Stomach (tissue), 19 donors: ENCODE measurements at places on chromosomes 4 and X. TPM values are rescaled to one million over a fixed set of nuclear protein-coding genes. Genes with fewer than 3 reads are reported as not detected.

DNA sequence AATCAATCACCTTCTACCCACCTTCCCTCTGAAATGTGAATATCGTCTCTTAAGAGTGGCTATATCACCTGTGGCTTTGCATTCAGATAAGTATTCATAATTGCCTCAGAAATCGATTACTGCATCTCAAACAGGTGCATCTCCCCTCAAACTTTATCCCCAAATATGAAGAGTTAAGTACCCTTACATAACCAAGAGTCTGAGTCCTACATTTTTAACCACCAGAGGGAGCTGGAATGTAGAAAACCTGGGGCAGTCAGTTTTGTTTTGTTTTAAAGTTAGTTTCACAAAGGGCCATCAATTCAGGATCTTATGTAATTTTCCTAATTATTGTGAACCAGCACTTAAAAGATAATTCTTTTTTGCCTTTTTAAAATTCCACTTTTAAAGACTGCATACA lies 5.7 kb downstream of the TCEANC start:
- H3K36me3 ChIP-seq: peaks cover 17% of the 10 kb centered on the region
- H3K27ac ChIP-seq: peak overlapping the region; percentile 21
- peak; percentile 75 for DNase-seq
- H3K27me3 ChIP-seq: no peaks in the 10 kb centered on the region
- no peak overlapping the region for H3K4me3 ChIP-seq

Gene FAT1
- 57.8 TPM for total RNA-seq

Gene RHOXF1
- not detected for total RNA-seq

DNA sequence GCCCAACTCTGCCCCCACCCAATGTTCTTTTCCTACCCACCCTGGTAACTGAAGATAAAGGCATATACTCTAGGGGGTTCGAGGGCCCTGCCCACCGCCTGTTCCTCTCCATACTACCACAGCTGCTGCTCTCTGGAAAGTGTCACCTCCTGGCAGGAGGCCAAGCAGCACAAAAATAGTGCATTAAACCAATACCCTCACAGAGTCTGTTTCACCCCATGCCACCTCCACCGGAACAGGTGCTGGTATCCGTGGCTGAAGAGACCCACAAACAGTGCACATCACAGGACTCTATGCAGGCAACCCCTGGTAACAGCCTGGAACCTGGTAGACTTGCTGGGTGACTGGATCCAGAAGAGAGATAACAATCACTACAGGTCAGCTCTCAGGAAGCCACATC lies 85.1 kb upstream of the CTSO start:
- H3K4me1 ChIP-seq: no peaks in the 10 kb centered on the region
- no peak overlapping the region for H3K27ac ChIP-seq
- no peak for DNase-seq

Gene MTTP
- 39.1 TPM for total RNA-seq

Gene SSR4
- total RNA-seq: 162 TPM

GRCh38 chr4:91688413-91688812 lies 615.4 kb upstream of the GRID2 start:
- no peak overlapping the region for H3K27ac ChIP-seq
- no peak overlapping the region for H3K4me3 ChIP-seq
- DNase-seq: no peak

- DNase-seq: no peak
- H3K36me3 ChIP-seq: no peaks in the 10 kb centered on the region
- no peak overlapping the region for H3K27ac ChIP-seq
- no peaks in the 10 kb centered on the region for H3K27me3 ChIP-seq
- peaks cover 6% of the 10 kb centered on the region for H3K4me1 ChIP-seq
Measured at GRCh38 chrX:49197543-49198087, 2.4 kb downstream of the SYP start.

Gene MAPK10
- total RNA-seq: 1.4 TPM

GRCh38 chr4:150150629-150151062 lies 72.4 kb downstream of the DCLK2 start:
- H3K27me3 ChIP-seq: no peaks in the 10 kb centered on the region
- no peak overlapping the region for H3K27ac ChIP-seq
- no peak overlapping the region for H3K4me3 ChIP-seq
- H3K4me1 ChIP-seq: peaks cover 16% of the 10 kb centered on the region
- DNase-seq: no peak

DNA sequence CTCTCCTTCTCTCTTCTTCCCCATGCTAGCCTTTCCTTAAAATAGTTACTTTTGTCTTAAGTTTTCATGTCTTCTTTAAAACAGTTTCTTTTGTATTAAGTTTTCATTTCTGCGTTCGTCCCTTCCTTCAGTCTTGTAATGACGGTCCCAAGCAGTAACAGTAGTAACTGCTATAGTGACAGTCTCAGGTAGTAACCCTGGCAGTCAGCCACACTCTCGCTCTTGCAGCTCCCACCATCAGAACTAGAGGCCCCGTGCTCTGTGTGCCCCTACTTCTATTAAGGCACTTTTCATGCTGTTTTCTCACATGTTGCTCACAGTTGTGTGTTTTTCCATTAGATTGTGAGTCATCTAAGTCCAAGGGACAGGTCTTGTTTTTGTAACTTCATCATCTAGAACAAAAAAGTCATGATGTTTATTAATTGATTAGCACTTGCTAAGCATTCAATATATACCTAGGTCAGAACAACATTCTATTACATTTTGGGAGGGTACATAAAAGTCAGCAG lies 49.3 kb downstream of the C4orf33 start:
- no peaks in the 10 kb centered on the region for H3K36me3 ChIP-seq
- H3K4me3 ChIP-seq: no peak overlapping the region
- no peak overlapping the region for H3K27ac ChIP-seq
- H3K27me3 ChIP-seq: no peaks in the 10 kb centered on the region
- DNase-seq: no peak

Gene RIPPLY1
- not detected for total RNA-seq

GRCh38 chrX:97039363-97040029 lies 155.8 kb downstream of the RPA4 start:
- no peak overlapping the region for H3K4me3 ChIP-seq
- H3K27me3 ChIP-seq: no peaks in the 10 kb centered on the region

GRCh38 chr4:73718375-73719373 lies 21.7 kb upstream of the CXCL8 start:
- H3K27me3 ChIP-seq: no peaks in the 10 kb centered on the region
- H3K4me3 ChIP-seq: no peak overlapping the region
- H3K4me1 ChIP-seq: no peaks in the 10 kb centered on the region
- no peak overlapping the region for H3K27ac ChIP-seq
- DNase-seq: no peak
